ENCODE measurements at places on chromosomes 7 and 10.

- no peak for DNase-seq
Observed at GRCh38 chr7:143422033-143422432, 13.4 kb upstream of the EPHA1 start.

DNA sequence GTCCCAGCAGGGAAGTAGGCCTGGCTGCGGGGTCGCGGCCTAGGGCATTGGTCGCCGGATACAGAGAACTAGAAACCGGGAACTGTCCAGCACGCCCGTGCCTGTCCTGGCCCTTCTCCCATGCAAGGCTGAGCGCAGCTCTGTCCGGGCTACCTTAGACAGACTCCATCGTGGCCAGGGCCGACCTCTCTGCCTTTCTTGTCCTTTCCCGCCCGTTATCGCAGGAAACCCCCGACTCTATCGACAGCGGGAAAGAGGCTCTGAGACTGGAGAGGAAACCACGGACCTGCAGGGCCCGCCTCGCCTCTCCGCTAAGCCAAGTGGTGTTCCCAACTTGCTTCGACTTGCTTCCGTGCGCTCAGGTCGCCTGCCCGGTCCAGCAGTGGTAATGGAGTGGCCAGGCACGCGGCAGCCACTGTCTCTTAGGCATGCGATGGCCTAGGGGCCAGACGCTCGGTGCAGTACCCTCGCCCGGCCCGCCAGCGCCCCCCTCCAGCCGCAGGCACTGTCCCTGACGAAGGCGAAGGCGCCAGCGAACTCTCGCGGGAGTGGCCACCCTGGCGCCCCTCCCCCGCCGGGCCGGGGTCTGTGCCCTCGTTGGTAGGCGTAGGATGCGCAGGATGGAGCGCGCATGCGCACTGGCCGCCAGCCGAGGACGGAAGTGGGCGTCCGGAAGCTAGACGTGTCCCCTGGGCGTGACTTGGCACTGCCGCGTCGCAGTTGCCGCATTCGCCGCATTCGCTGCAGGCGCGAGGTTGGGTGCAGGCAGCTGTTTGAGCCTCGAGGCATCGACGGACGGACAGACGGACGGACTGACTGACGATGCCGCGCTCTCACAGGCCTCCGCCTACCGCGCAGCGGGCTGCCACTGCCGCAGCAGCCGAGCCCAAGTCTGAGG, 54.4 kb downstream of the MCMBP start:
- DNase-seq = no peak

GRCh38 chr7:50629238-50629901, 64.2 kb upstream of the DDC start:
- no peak for DNase-seq

GRCh38 chr10:119706521-119707278, 19.1 kb upstream of the INPP5F start:
- no peak for DNase-seq

DNA sequence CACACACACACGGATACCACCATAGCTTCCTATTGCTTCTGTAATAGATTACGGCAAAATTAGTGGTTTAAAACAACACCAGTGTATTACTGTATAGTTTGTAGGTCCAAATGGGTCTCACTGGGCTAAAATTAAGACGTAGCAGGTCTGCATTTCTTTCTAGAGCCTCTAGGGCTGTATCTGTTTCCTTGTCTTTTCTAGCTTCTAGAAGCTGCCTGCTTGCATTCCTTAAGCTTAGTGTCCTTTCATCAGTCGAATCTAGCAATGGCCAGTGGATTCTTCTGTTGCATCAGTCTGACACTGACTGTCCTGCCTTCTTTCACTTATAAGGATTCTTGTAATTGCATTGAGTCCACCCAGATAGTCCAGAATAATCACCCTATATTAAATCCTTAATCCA, 882.3 kb downstream of the PCDH15 start:
- DNase-seq = no peak

GRCh38 chr7:129225931-129226572, 1.2 kb downstream of the AHCYL2 start:
- DNase-seq = no peak

DNA sequence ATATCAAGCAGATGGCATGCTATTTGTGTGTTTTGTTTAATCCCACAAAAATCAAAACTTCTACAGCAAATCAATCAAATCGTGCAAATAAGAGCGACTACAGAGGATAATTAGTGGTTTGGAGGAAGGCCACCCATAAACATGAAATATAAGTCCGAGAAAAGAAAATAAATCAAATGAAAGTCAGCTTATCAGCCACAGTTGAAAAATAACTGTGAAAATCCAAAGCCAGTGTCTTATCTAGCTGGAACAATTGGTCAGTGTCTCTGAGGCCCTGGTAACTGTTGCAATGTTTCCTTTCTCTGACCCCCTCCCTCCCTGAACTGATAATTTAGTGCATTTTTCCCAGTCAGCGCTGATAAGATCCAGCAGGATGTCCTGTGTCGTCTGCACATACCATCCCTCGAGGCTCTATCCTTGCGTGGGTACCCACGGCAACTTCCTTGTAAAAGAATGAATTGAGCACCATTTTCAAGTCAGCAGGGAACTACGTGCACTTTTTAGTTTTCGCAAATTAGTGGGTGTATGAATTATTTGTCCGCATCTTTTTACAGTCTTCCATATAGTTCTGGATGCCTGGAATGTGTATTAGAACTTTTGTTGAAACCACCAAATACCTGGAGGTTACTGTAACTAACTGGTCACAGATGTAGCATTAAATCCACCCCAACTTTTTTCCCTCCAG, 10.8 kb upstream of the JCAD start:
- DNase-seq = no peak

GRCh38 chr10:52633266-52633665, 139.3 kb downstream of the MBL2 start:
- no peak for DNase-seq

DNA sequence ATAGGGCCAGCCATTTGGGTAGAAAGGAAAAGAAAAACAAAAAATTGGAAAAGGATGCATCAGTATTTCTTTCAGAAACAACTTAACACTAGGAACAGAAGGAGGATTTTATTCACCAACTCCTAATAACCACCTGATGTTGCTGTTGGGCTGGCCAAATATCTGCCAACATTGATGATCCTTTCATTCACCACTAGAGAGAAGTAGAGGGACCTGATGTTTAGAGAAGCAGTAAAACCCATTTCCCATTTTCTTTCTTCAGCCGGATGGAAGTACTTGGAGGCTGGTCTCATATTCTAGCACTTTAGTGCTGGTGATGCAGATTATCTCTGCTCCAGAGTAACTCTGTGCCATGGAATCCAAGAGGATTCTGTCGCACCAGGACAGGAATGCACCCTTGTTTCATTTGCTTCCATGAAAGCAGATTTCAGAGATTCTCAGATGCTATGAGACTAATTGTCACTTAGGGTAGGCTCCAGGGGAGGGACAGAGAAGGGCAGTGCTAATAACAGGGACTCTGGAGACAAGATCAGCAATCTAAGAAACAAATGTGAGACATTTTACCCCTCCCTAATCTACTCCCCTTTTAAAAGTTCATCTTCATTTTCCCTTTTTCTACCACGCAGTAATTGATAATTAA, 3.1 kb downstream of the KLLN start:
- DNase-seq = peak; percentile 52

DNA sequence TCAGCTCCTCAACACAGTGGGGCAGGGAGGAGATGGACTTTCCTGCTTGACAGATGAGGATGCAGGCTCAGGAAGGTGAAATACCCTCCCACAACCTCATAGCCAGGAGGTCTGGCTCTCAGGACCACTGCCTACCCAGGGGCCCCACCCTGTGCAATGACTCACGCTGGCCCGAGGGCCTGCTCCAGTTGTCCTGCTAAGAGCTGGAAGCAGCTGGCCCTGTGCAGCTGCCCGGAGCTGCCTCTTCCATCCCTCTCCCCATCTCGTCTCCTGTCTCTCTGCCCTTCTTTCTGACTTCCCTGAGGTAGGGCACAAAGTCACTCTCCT, 123.9 kb downstream of the ZMIZ1 start:
- no peak for DNase-seq

DNA sequence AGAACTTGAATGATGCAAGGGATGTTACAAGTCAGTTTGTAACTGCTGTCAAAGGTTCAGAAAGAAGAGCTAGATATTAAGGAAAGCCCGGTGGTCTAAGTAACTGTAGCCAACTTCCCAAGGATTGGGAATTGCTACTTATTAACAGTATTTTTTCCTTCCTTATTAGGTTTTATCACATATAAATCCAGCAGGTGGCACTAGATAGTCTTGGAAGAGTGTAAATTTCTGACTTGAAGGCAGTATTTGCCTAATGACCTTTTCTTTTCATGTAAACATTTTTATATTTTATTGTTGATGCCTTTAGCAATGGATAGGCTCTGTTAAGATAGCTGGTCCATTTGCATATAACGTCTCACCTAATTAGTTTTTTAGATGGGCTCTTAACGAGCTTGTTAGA, 51.2 kb downstream of the ANLN start:
- DNase-seq = no peak

DNA sequence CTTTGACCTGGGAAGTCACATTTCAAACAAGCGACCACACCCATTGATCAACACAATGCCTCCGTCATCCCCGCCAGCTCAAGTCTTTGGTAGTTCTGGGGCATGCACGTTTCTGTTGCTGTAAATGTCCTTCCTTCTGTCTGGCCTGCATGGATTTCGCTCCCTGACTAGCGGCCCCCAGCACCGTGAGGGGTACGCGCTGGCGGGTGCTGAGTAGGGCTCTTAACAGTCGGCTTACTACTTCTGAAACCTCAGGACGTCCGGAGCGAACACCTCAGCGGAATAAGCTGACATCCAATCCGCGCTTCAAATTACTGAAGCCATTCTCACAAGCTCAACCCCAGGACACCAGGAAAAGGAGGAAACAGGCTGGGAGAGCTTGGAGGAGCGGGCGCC, 505 bp downstream of the NUDCD3 start:
- DNase-seq = peak; percentile 13

DNA sequence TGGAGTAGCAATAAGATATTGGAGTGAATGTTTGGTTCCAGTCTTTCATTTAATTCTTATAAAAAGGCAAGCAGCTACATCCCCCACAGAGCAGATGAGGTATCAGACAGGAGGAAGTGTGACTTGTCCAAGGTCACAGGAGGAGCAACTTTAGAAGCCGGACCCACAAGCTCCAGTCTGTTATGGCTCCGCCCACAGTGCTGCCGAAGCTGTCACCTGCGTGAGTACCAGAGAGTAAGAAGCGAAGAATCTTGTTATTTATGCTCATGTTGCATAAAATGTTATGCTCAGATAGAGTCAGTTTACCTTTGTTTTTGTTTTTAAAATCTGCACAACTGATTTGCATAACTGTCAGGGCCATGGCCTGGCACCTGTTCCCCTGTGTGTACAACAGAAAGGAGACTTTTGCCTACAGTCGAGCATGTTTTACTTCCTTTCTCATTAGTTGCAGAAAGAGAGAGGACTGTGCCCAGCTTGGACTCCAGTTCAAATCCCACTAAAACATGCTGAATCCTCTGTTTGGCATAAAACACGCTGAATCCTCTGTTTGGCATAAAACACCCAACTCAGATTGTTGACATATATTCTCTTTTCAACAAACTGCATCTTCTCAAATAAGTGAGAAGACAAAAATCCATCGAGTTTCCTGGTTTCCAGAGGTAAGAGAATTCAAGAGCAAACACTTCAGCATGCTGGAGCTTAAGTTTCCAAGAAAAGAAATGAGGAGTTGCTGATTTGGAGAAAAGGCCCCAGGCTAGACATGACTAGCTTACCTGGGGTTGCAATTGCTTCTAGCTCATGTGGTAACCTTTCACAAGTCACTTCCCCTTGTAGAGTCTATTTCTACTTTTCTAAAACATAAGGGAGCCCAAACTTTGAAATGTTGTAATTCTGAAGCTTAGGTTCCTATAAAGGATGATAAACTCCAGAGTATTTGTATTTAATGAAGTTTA, 409.8 kb upstream of the ZMIZ1 start:
- DNase-seq = no peak

DNA sequence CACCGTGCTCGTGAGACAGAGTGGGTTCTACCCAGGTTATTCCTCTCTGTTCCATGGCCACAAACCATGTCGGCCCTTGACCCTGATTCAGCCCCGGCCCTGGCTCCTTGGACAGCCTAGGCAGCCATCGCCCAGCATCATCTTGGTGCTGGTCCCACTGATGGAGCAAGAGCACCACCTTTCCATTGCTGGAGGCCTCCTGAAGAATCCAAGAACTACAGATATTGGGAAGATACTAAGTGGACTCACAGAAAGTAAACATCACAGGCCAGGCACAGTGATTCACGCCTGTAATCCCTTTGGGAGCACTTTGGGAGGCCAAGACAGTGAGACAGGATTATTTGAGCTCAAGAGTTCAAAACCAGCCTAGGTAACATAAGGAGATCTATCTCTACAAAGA, 125.1 kb downstream of the NT5C2 start:
- no peak for DNase-seq

GRCh38 chr10:3963191-3963673, 178.2 kb upstream of the KLF6 start:
- no peak for DNase-seq

DNA sequence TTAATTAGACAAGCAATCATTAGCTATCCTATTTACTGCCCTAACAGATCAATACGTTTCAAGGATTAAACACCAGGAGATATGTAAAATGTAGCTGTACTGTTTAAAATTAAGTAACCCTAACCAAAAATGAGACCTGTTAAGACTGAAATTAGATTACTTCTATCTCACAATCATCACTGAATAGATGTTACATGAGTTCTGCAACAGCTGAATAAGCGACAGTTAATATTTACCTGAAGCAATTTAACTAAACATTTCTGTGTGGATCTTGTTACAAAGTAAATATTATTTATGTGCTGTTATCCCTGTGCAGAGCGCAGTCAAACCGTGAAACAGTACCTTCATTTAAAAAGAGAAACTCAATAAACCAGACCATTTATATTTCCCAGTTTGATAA, 122.5 kb downstream of the RELN start:
- DNase-seq = no peak

- no peak for DNase-seq
Observed at GRCh38 chr10:69119896-69120295, 4.1 kb upstream of the VPS26A start.

DNA sequence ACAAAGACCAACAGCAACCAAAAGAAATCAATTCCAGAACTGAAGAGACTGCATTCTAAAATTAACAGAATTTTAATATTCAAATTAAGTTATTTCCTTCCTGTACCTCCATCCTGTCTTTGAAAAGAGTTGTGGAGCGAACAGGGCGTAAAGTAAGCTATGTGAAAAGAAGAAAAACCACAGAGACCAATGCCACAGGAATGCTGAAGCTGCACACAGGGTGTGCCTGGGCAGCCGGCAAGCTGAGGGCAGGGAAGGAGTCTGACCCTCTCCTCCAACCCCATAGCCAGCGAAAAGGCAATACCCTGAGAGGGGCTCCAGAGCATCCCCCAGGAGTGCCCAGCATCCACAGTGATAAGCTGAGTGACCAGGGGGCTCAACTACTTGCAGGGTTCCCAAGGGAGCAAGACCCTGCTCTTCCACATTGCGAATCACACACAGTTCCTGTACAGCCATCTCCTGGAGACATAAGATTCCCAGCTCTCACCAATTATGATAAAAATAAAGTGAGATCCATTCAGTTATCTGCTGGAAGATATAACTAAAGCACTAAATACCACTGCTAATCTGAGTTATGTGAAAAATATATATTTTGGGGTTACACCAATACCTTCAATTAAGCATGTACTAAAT, 93.8 kb downstream of the PARD3 start:
- DNase-seq = no peak

GRCh38 chr10:101828766-101829551, 10.7 kb upstream of the OGA start:
- peak; percentile 57 for DNase-seq
